ENCODE measurements at places on chromosomes 2 and 18. TPM values are rescaled to one million over a fixed set of nuclear protein-coding genes. Genes with fewer than 3 reads are reported as not detected.

- DNase-seq, result no peak
Measured at GRCh38 chr2:203714112-203714511, 7.7 kb downstream of the CD28 start.

DNA sequence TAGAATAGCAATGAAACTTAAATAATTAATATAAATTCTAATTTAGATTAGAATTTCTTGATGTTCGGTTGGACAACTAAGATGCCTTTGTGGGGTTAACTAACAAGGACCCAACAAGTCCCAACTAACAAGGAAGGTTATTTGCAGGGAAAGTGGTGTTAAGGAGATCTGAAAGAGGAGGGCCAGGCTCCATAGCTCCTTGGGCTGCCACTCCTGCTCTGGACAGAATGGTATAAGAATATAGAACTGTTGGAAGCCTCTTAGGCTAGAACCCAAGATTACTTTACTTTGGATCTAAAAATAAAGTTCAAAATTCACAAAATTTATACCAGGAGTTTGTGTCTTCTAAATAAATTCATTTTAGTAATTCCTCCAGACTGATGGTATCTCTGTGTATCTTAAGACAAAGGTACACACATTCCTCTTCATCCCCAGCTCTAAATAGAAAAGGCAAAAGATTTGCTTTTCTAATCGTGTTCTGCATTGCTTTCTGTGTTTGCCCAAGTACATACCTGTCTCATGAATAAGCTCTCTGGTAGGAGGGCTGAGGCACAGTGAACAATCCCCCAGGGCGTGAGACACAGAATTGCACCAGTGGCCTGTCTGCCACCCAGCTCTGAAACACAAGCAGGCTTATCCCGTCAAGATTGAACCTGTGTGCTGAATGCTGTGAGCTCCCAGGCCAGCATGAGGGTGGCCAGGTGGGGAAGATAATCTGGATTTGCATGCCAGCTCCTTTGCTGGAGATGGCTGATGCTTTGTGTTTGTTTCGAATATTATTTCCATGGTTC is 176.0 kb downstream of the ACKR3 start:
- no peak for DNase-seq

Gene REG1A
- not detected for total RNA-seq

Gene ALPI
- not detected for total RNA-seq

Gene DSC2
- 0.29 TPM for total RNA-seq
